CD14-positive monocyte (primary cell): ENCODE measurements at places on chromosomes 4 and X.

DNA sequence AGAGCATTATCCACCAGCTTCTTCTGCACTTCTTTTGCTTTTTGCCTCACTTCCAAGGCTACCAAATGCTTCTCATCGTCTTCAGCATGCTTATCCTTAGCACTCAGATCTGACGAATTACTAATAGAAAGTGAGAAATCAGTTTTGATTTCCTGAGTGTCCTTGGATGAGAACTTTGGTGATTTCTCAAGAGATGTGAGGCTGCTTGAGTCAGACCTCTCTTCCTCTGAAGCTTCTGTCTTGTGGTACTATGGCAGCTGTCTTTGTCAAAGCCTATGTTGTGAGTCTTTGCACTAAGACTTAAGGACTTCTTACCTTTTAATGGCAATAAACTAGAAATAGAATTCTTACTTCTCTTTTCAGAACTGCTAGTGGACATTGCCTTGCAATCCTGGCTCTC lies 169.9 kb downstream of the CPE start:
- DNase-seq = no peak

GRCh38 chrX:39174772-39175417 lies 373.6 kb downstream of the MID1IP1 start:
- peak; percentile 74 for DNase-seq

DNA sequence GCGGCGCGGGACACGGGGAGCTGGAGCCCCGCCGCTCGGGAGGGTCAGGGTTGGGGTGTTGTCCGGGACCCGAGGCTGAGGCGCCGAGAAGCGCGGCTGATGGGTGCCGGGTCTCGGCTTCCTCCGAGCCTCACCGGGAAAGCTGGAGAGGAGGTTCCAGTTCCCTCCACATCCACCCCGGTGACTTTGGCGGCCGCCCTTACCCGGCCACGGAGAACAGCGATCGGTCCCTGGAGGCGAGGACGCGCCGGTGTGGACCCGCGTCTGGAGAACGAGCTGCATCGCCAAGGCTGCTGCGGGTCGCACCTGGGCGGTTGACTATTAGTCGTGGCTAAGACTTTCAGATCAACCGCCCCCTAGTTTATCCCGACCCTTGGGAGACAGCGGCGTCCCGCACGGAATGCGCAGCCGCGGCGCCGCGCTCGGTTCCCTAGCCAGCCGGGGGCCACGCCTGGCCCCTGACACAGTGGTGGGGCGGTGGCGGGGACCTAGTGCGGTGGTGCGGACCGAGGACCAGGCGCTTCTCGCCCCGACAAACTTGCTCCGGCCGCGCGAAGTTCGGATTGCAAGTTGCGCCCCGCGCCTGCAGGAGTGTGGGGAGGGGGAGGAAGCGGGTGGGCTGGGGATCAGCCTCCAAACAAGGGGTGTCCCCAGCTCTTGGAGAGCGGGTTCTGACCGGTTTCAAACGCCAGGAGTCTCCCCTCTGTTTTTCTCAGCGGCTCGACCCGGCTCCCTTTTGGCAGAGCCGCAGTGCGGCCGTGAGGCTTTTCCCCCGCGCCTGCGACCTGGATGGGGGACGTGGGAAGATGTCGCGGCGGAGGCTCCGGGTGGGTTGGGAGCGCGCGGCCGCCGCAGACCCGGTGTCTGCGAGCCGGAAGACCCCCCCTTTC lies 568 bp downstream of the FHDC1 start:
- DNase-seq = no peak

GRCh38 chr4:137387924-137388323 lies 144.4 kb downstream of the PCDH18 start:
- no peak for DNase-seq

GRCh38 chr4:112318239-112319142 lies 21.3 kb downstream of the ALPK1 start:
- DNase-seq = no peak

- DNase-seq = no peak
Measured at GRCh38 chrX:113529426-113530013, 688.9 kb upstream of the AMOT start.

GRCh38 chr4:56755901-56756300 lies 65.6 kb downstream of the SPINK2 start:
- DNase-seq = no peak

GRCh38 chrX:154594491-154594890 lies 9.6 kb downstream of the CTAG1A start:
- DNase-seq = no peak

DNA sequence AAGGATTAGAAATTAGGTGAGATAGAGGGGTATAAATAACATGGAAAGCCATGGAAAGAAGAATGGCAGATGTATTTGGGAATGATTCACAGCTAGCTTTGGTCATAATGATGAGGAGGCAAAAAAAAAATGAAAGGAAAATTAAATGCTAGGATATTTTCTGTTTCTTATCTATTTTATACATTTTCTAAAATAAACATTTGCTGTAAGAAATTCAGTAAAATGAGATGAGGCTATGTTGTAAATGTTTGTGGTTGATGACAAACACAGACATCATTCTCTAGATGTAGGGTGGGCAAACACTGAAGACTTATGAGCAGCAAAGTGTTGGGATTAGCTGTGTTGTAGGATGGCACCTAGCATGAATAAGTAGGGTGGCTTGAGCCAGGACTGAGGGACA lies 407.1 kb downstream of the IL15 start:
- DNase-seq = no peak

DNA sequence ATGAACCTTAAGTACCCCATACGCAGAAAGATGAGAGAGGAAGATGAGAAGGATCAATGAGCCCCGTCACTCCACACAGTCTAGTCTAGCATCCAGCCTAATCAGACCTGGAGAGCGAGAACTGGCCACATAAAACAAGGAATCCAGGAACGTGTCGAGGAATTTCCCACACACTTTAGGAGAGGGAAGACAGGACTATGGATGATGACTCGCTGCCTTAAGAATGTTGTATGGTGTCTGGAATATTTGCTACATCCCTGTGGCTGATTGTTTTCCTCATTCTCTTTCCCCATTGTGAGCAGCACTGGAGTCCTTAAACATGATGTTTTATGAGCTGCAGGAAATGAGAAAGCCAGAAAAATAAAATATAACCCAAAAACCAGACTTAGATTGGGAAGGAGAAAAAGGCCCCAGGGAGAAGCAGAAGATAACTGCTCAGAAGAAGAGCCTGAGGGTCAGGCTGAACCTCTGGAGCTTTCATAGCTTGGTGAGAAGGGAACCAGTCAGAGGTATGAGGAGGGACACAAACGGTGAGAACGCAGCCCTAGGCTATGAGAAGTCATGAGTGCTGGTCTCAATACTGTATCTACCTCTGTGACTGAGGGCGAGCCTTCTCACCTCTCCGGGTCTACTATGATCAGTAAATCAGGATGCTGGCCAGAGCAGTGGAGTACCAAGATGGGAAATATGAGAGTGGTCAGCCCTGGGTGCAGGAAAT lies 139.5 kb upstream of the NOCT start:
- DNase-seq = no peak

- no peak for DNase-seq
Measured at GRCh38 chr4:98641376-98641775, 17.0 kb downstream of the TSPAN5 start.

DNA sequence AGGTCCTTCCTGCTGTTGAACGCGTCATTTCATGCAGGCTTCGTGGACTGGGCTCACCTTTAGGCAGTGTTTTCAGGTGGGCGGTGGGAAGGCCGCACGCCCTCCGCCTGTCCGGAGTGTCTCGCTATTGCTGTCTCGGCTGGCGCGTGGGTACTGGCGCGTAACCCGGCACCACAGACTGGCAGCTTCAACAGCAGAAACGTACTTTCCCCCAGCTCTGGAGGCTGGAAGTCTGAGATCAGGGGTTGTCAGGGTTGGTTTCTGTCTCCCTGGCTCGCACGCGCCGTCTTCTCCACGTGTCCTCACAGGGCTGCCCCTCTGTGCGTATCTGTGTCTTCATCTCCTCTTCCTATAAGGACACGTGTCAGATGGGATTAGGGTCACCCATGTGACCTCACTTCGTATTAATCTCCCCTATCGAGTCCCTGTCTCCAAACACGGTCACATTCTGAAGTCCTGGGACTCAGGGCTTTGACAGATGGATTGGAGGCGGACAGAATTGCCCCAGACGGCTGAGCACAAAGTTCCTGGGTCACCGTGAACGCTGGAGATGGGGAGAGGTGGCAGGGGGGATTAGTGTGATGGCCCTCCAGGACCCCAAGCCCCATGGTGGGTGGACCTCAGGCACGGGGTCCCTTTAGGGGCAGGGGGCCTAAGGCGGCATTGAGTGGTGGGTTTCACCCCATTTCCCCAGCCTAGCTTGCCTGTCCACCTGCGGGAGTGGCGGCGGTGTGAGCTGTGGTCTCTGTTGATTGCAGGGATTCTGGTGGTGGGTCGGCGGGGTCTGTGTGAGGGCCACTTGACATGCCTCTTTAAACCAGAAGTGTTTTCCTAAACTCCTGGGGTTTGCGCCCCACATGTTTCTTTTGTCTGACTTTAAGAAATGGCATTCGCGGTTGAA lies 83.4 kb upstream of the LRPAP1 start:
- DNase-seq = no peak

DNA sequence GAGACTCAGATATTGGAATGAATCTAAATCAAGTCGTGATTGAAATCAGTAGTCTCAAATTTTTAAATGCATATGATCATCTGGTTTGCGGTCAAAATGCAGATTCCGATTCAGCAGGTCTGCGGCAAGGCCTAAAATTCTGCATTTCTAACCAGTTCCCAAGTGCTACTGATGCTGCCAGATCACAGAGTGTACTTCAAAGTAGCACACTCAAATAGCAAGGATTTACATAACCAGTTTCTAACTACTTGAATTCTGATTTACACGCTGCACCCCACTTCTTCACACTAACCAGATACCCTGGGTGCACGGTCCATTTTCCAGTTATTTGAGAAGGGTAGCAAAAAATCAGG lies 752 bp downstream of the MBTPS2 start:
- no peak for DNase-seq

DNA sequence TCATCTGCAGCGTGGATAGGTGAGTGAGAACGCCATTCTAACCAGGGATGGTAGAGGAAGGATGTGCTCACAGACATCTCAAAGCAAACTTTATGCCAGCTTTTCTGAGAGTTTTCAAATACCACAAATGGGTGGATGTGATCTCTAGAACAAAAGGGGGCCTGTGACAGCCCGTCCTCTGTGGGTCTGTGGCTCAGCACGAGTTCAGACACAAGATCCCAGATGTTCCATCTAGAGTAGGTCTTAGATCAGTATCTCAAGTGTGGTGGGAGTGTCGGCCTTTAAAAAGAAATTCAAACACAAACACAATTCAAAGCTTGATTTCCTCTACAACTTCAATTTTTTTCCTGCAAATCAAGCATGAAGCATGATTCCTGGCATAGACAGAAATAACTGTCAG lies 22.8 kb downstream of the QDPR start:
- DNase-seq = no peak
